ENCODE measurements at places on chromosomes 1 and 21.
A peak's percentile ranks its signal among the peaks of the same experiment; 100 is the strongest.

DNA sequence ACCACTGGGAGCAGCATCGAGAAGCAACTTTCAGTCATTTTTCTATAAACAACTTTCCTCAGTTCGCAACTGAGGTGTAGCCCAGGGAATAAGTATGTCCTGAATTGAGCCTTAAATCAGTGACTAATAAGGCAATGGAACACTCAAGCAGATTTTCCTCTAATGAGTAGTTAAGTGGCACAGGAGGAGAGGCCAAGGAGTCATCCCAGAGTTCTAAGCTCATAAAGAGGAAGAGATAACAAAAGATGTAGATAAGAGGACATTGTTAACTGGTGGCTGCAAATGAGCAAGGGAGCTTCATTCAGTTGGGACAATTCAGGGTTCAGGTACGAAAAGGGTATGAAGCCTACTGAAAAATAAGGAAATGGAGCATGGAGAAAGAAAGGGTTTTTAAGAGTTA is 64.5 kb downstream of the LRRC40 start:
- DNase-seq = no peak

- DNase-seq = peak; percentile 78
These were observed 42.4 kb downstream of the PDE9A start for GRCh38 chr21:42695697-42696380.

GRCh38 chr1:193438771-193439170 is 252.4 kb upstream of the B3GALT2 start:
- no peak for DNase-seq

GRCh38 chr21:45460011-45460565 is 55.1 kb downstream of the COL18A1 start:
- no peak for DNase-seq

Data from cerebellar cortex (tissue), 1 donor.